ENCODE measurements at places on chromosomes 12 and 14. TPM values are rescaled to one million over a fixed set of nuclear protein-coding genes. Genes with fewer than 3 reads are reported as not detected.
A peak's percentile ranks its signal among the peaks of the same experiment; 100 is the strongest.

DNA sequence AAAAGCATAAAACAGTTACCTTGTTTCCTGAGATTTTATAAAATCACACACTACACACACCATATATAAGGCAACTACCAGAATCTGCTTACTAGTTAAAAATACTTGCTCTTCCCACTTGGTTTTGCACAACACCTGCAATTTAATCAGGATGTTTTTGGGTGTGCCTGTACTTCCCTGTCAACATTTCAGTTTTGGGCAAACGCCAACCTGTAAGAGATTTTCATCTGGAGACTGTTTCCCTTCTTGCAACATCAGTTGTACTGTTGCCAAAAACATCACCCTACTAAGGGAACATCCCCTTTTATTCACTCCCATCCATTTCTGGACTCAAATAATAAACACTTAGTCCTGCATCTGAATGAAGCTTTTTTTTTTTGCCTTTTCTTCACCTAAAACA is 172.3 kb downstream of the DUSP6 start:
- DNase-seq: no peak

DNA sequence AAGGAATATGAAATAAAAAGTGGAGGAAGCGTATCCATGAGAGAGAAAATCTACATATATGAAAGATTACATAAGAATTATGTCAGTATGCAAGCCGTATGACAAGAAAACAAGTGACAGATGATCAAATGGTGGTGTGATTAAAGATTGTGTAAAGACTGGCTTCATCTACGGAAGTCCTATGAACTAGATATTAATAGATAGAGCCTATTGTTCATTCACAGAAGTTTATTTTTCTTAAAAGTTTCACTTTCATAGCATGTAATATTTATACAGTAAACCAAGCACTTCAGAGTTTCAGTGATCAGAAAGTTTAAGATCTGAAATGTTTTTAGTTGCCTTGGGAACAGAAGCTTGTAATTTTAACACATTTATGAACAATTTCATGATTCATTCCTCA is 84.5 kb downstream of the VRK1 start:
- DNase-seq: no peak

DNA sequence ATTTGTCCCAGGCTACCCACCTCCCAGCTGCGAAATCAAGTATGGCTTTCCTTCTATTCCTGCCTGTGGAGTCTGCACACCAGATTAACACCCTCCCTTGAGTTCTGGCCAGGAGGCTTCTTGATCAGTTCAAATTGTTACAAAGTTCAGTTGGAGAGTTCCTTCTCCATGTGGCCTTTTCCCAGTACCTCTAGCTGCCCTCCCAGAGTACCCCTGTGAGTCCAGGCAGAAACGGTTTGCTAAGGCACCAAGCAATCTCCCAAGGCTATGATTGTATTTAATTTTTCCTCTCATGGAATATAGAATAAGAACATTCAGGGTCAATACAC is 49.7 kb upstream of the ERGIC2 start:
- no peak for DNase-seq

RHEBL1 gene
- polyA plus RNA-seq: 1.0 TPM

DNA sequence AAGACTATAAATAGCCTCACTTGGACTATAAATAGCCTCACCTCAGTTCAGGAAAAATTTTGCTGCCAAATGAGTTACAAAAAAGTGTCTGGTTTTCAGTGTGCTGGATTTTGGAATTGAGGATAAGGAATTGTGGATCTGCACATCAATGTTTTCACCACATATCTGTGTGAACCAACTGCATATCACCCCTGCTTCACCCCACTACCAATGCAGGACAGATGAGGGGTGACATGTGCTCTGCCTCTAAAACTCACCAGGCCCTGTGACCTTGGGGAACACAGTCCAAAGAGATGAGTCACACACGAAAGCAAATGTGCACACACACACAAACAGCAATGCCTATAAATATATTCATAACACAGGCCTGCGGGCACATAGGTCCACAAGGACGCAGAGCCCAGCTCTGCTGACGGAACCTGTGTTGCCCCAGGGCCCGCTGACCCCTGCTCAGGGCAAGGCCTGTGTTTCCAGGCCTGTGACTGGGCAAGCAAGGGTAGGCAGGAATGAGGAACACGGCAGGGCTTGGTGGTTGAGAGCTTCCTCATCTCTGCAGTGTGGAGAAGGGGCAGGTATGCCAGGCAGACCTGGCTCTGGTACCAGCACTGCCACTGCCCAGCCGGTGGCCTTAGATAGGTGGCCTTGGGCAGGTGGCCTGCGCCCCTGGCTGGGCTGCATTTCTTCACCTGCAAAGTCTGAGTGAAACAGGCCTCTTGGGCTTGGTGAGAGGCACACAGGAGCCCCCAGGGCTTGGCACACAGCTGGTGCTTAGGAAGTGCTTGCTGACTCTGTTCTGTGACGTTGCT is 82.4 kb downstream of the ARL6IP4 start:
- peak; percentile 47 for DNase-seq

GRCh38 chr14:96016501-96017160 is 22.5 kb upstream of the C14orf132 start:
- DNase-seq: no peak

GRCh38 chr14:59377491-59377890 is 87.7 kb downstream of the GPR135 start:
- DNase-seq: no peak

Measured in stomach (tissue), 19 donors.